ENCODE measurements at places on chromosomes 3 and 15. TPM values are rescaled to one million over a fixed set of nuclear protein-coding genes. Genes with fewer than 3 reads are reported as not detected.
A peak's percentile ranks its signal among the peaks of the same experiment; 100 is the strongest.

GRCh38 chr15:70262591-70263274 is 165.0 kb upstream of the TLE3 start:
- no peaks in the 10 kb centered on the region for H3K36me3 ChIP-seq
- DNase-seq = no peak
- H3K27me3 ChIP-seq = no peaks in the 10 kb centered on the region
- no peak overlapping the region for H3K4me3 ChIP-seq
- H3K4me1 ChIP-seq = peaks cover 30% of the 10 kb centered on the region

DNA sequence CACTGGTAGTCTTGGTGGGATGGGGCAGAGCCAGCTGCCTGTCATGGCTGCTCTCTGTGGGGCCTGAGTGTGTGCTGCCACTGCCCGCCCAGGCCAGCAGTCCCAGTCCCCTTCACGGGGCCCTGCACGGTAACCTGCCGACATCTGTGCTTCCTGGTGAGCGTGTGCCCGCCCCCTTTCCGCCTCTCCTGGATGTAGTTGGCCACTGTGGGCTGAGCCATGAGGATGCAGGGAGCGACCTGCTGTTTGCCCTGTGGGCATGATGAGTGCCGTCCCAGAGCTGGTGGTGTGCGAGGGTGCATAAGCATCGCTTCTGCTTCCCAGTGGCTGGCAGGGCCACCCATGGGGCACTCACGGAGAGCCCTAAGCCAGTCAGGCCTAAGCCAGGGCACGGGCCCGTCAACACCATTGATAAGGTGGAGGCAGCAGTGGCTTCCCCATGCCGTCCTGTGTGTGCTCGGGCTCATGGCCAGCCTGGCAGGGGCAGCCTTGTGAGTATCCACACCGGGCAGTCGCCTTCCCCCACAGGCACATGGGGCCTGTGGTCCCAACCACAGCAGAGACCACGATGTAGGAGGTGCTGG is 14.6 kb downstream of the PLXNA1 start:
- H3K4me1 ChIP-seq = no peaks in the 10 kb centered on the region
- no peak overlapping the region for H3K27ac ChIP-seq
- DNase-seq = no peak
- no peak overlapping the region for H3K4me3 ChIP-seq
- H3K36me3 ChIP-seq = no peaks in the 10 kb centered on the region

DNA sequence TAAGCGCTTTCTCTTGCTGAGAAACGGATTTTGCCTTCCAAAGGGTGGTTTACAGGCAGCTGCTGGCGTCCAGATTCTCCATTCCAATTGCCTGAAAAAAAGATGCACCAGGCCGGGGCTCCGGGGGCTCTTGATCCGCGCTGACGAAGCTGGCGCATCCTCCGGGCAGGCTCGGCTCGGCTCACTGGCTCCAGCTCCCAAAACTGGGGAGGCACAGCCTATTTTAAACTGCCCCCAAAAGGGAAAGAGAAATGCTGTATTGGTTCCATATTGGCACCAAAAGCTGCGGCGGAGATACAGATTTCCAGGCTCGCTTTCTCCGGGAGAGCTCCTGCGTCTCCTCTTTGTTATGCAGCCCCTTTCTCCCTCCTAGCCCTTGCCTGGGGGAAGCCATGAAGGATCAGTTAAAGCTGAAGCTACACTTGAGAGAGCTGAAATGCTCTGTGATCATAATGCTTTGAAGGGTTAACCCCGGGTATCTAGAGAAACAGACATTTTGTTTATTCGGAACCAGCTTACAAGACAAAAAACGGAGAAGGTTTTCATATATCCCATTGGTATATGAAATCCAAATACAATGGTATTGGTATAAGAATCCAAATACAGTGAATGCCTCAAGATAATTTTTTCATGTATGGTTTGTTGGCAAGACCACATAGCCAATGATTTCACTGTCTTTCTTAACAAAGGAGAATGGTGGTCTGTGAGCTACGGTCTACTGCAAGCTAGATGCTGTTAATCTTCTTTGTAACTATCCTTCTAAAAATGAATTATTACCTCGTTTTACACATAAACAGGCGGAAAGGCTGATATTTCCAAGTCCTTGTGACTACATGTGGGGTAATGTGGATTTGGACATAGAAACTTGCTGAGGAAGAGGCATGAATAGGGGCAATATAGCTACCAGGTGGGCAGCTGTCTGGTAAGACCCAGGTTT is 693 bp downstream of the CD200 start:
- peak overlapping the region; percentile 25 for H3K27ac ChIP-seq
- H3K4me3 ChIP-seq = peak overlapping the region; percentile 39
- no peak for DNase-seq
- no peaks in the 10 kb centered on the region for H3K36me3 ChIP-seq
- peaks cover 27% of the 10 kb centered on the region for H3K4me1 ChIP-seq
- H3K27me3 ChIP-seq = no peaks in the 10 kb centered on the region

DNA sequence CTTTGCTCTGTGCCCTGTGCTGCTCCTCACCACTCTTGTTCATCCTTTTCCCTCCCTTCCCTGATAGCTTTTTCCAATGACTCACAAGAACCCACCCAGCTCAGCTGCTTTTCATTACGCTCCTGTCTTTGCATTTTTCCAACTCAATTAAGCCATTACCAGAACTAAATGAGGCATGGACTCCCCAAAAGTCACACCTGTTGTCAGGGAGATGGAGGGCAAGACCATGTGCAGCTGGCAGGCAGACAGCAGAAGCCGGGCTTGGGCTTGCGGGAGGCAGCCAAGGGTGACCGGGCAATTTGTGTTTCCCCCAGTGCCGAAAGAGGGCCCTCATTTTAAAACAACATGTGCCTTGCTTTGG is 64.3 kb downstream of the CASR start:
- DNase-seq = no peak
- H3K27me3 ChIP-seq = no peaks in the 10 kb centered on the region
- no peak overlapping the region for H3K27ac ChIP-seq
- H3K36me3 ChIP-seq = no peaks in the 10 kb centered on the region
- H3K4me3 ChIP-seq = no peak overlapping the region

DNA sequence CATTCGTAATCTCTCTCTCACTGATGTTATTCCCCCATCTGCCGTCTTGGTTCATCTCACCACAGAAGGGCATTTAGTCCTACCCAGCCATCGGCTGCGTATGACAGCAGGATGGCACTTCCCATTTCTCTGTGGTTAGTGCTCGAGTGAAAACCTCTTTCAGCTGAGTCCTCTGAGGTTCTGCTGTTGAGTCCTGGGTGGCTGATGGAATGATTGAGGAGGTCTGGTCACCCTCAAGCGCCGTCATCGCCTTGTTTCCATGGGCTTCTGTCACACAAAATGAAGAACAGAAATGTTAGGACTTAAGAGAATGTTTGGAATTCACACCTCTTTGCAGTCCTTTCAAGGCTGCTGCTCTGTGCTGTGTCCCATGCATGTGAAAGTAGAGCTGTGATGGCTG is 9.4 kb upstream of the SACM1L start:
- no peaks in the 10 kb centered on the region for H3K27me3 ChIP-seq
- H3K36me3 ChIP-seq = peaks cover 13% of the 10 kb centered on the region
- no peak for DNase-seq
- no peak overlapping the region for H3K4me3 ChIP-seq
- H3K4me1 ChIP-seq = peaks cover 27% of the 10 kb centered on the region

Gene GRM2
- total RNA-seq = 1.9 TPM

Data from CD4-positive, alpha-beta memory T cell (primary cell).